NCI-H446 (cell line): ENCODE measurements at places on chromosomes 7 and 10.

DNA sequence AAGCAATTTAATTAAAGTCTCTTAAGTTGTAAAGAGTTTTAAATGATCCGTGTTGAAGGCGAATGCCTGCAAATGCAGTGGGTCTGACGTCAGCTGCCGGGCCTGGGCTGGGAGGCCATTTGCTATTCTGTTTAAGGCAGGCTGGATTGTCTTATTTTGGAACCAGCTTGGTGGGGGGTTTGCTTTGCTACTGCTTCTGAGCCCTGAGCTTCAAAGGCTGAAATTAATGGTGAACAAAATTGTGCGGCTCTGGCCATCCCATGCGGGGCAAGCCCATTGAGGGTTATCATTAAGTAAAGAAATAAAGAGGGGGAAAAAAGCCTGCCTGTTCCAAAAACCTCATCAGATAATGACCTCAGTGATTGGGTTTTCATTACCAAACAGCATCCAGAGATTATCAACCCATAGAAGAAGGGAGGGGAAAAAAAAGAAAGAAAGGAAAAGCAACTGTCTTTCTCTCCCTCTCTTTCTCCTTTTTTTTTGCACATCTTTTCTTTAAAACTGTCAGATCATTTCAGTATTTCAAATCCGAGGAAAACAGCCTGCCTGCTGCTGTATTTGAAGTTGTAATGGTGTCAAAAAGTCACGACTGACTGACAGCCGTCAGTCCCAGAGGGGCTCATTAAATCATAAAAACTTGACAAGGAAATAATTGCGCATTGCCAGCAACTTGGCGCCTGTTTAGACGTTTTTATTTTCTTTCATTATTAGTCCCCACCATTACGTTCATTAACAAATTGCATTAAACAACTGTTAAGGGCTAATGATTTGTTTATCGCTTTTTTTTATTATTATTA lies 131.9 kb upstream of the TCF7L2 start:
- no peak for DNase-seq

DNA sequence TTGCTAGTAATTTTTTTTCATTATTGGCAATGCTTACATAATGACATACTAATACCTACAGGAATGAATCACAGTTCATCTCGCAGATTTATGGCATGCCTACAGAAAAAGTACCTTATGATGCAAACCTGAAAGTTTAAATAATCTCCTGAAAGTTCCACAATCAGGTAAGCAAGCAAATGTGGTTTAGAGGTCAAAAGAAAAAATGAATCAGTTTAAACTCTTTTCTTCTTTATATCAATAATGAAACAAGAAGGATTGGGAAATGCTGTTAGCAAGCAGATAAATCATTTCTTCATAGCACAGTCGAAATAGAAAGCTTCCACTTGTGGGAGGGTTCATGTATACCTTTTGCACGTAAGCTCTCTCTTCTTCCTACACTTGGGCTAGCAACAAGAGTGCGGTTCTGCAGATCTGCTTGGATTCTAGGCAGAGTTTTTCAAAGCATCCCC lies 53.7 kb upstream of the MTPN start:
- DNase-seq, result no peak

- no peak for DNase-seq
Measured at GRCh38 chr10:28800144-28800543, 122.8 kb downstream of the BAMBI start.

DNA sequence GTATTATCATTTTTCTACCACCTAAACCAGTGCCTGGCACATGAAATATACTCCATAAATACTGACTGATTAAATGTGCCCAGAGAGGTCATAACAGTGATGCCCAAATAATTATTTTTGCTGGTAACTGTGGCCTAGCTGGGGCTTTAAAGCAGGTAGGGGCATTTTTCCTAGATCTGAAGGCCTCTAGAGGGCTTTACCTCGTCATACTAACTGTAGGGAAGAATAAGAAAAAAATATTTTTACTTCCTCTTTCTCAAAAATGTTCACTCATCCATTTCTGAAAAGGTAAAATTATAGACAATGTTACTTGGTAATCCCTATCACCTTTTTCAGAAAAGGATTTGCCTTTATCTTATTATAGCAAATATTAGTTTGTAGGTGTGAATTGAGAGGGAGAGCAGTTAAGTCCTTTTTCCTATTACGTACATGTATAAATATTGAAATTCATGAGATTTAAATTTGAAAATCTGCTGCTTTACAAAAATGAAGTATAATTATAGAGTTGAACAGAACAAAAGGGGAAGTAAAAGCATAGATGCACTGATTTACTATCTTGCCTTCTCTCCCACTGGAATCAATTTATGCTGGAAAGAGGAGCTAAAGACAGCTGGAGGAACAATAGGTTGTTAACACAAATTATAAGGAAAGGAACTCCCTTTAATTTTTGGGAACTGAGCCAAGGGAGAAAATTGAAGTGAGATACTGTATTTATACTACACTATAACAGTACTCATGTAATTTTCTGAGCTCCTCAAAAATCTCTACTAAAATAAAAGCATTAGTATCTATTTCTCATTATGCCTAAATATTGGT lies 71.5 kb upstream of the NOBOX start:
- no peak for DNase-seq

DNA sequence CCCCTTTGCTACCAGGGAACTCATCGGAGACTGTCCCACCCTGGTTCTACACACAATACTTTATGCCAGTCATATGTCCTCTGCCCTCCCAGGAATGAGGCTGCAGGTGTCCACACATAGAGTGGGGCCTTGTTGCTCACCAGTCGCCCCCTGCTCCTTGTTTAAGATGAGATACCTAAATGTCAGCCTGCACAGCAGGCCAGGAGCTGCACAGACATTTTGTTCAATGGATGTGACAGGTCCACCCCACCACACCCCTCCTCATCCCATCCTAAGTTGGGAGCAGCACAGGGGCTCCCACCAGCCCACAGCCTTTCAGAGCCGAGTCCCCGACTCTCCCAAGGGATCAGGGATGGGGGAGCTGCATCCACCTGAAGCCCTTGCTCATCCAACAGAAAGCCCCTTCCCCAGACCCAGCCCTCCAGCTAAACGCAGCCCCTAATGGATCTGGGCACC lies 6.2 kb upstream of the GRID1 start:
- DNase-seq, result no peak

DNA sequence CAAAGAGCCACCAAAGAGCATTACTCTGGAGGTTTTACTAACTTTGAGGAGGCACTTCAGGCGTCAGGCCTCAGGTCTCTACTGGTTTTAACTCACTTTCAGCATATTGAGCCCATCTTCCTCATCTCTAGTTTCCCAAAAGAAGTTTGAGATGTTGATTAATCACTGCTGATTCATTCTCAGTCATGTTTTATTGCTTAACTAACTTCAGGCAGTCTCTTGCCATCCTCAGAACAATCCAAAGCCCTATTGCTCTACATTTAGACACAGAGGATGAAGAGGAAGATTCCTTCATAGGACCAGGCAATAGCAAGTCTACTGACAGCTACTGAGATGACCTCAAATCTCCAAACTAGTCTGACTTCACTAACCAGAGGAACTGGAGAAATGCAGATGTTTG lies 39.1 kb upstream of the BET1 start:
- DNase-seq, result no peak

DNA sequence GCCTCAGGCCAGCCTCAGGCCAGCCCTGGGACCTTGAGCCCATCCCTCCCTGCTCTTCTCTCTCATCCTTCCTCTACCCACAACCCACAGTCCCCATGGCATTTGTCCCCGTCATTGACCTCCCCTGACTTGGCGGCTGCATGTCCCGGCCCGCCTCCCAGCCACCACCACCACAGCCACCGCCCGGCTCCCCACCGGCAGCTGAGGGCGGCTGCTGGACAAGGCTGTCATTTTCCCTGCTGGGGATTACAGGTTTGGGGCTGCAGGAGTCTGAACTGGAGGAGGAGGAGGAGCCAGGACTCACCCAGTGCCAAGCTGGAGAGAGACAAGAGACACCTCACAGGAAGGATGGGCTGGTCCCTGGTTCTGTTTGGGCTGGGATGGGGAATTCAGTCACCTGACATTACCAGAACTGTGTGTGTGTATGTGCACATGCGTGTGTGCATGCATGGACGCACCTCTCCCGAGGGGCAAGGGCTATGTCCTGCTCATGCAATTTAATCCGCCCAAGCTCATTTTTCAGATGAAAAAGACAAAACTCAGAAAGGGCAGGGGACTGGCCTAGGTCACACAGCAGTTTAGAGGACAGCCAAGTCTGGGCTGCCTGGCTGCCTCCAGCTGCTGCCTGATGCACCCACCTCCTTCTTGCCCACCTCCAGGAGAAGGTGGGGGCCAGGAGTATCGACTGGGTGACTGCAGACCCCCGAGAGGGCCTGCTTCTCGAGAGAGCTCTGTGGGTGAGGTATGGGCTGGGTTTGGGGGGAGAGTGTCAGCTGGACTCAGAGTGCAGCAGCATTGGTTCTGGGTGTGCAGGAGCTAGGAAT lies 113.1 kb downstream of the ZMIZ1 start:
- DNase-seq, result no peak

DNA sequence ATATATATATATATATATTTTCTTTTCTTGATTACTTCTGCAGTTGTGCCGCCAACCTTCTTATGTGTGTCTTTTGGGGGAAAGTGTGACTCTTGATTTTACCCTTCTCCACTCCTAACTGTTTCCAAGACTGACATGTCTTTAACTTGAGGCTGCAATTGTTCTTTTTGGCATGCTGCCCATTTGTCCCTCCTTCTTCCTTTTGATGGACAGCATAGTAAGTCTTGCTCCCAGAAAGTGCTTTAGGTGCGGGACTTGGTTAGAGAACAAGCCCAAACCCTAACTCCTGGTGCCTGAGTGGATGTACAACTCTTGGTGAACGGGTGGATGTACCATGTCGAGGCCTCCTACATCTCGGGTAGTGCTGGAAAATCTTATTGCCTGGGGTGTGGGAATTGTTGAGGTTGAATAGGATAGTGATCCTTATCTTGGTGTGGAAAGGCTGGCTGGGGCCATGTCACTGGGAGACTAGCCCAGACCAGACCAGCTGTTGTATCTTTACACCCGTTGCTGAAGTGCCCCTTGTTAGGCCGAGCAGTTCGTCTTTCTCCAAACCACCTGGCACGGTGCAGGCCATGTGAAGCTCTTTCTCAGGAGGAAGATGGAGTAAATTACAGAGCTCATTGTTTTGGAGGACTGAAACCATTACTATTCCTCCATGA lies 16.3 kb downstream of the TCF7L2 start:
- no peak for DNase-seq

DNA sequence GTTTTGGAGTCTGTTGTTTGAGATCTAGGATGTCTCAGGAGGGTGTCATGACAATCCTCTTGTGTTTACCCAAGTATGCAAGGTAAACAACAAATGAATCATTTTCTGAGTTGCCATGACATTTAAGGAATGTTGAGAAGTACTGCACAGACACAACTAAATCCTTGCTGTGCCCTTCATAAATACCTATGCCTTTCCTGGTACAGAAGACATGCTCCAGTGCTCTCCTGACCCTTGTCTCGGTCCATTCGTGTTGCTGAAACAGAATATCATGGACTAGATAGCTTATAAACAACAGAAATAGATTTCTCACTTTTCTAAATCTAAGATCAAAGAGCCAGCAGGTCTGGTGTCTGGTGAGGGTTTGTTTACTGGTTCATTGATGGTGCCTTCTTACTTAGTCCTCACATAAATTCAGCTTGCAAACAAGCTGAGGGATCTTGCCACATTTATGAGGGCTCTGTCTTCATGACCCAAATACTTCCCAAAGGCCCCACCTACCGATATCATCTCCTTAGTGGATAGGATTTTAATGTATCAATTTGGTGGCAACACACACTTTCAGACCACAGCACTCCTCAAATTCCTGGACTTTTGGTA lies 341.8 kb upstream of the SEMA3A start:
- no peak for DNase-seq

- DNase-seq, result no peak
Measured at GRCh38 chr7:16051561-16052255, 365.2 kb upstream of the MEOX2 start.

- DNase-seq, result no peak
Measured at GRCh38 chr10:117221156-117221711, 19.7 kb upstream of the SLC18A2 start.

- no peak for DNase-seq
Measured at GRCh38 chr10:74988832-74989561, 122.5 kb upstream of the SAMD8 start.

- DNase-seq, result no peak
Measured at GRCh38 chr10:132371641-132372081, 25.3 kb upstream of the PWWP2B start.

GRCh38 chr7:84002348-84002747 lies 192.2 kb downstream of the SEMA3A start:
- DNase-seq, result no peak

DNA sequence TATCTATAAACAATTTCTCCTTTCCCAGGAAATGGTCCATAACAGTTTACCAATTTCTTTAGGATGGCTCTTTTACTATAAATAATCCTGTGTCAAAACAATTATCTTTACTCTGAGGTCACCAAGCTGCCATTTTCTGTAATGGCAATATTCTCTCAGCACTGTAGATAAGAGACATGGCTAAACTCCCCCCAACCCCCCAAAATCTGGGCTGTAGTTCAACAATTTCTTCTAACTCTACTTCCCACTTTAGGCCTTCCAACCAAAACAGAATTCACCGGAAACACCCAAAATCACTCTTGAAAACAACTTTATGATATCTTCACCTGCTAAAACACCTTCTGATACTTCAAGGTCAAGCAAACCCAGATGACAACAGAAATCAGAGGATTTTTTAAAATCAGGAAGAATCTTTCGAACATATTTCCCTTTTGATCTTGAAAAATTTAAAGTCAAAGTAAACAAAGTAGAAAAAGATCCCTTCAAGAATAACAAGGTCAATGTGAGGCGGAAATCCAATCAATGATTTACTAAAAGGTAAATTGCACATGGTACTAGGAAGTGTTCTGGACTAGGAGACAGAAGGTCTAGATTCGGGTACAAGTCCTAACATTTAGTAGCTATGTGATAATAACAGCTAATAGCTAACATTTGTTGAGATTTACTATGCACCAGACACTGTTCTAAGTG lies 176.8 kb downstream of the CPEB3 start:
- DNase-seq, result no peak

DNA sequence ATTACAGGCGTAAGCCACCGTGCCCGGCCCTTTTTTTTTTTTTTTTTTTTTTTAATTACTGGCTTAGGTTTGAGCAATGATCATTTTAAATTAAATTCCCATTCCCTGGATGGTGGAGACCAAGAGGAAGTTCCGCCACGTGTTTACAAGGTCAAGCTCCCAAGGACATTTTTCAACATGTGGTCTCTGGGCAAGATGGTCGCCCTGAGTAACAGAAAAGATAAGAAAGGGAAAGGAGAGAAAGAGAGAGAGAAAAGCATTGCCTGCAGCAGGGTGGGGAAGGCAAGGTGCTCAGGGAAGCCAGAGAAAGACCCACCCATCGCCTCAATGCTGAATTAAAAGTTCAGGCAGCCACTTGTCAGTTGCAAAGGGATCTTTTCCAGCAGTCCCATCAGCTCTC lies 45.2 kb upstream of the CHST3 start:
- no peak for DNase-seq

GRCh38 chr10:114100848-114101741 lies 57.4 kb downstream of the ADRB1 start:
- DNase-seq, result no peak
